Right renal pelvis (tissue), 4 donors: ENCODE measurements at places on chromosomes 6 and 20. TPM values are rescaled to one million over a fixed set of nuclear protein-coding genes. Genes with fewer than 3 reads are reported as not detected.

- no peak for DNase-seq
Measured at GRCh38 chr6:11615214-11615602, 77.7 kb downstream of the TMEM170B start.

- DNase-seq, result no peak
Measured at GRCh38 chr20:38138086-38138778, 26.8 kb downstream of the TGM2 start.

- DNase-seq, result no peak
Measured at GRCh38 chr6:55293116-55293515, 34.2 kb upstream of the GFRAL start.

GRCh38 chr6:161116554-161116953 lies 125.0 kb downstream of the MAP3K4 start:
- no peak for DNase-seq

GRCh38 chr6:161054876-161055275 lies 63.3 kb downstream of the MAP3K4 start:
- no peak for DNase-seq

GRCh38 chr6:161135695-161136591 lies 137.9 kb downstream of the AGPAT4 start:
- DNase-seq, result no peak

DNA sequence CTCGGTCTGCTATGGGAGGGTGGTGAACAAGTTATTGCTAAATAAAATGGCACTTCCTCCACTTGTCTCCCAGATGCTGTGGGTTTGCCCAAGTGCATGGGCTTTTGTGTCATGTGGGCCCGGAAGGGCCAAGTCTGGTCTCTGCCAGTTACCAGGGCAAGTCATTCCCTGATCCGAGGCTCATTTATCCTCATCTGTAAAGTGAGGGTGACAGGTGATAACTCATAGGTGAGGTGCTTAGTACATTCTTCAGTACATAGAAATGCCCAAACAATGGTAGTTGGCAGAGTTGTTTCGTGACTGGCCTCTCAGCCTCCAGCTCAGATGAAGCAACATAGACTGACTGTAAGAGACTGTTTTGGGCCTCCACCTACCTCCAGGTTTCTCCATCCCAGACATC lies 2.0 kb upstream of the MUCL3 start:
- DNase-seq, result no peak

- DNase-seq, result no peak
Measured at GRCh38 chr6:8074213-8074612, 10.0 kb upstream of the BLOC1S5 start.

DNA sequence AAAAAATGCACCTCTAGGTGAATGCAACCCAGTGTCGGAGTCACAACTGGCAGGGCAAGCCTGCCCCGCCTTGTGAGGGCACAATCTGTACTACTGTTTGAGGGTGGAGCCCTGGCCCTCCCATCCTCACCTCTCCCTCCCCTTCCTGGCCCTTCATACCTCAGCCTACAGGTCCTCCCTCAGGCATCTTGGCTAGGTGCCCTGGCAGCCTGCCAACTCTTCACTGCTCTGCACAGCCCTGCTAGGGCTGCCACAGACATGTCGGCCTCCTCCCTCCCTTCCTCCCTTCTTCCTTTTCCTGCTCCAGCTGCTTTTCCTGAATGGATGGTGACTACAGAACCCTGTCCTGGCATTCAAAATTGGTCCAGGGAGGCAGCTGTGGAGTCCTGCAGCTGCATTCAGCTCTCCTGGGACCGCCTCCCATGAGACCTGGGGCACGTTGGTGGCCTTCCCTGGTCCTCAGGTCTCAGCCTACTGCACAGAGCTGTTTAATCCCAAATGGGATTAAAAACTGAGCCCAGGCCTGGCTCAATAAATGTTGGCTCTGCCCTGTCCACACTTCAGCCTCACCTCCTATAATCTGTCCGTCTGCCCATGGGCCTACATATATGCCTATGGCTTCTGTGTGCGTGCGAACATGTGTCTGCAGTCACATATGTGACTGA lies 52.7 kb downstream of the CDH22 start:
- peak; percentile 25 for DNase-seq

- no peak for DNase-seq
Measured at GRCh38 chr6:31978831-31979230, 3.0 kb upstream of the C4A start.

GRCh38 chr20:5933802-5934436 lies 16.4 kb downstream of the TRMT6 start:
- DNase-seq, result no peak

- DNase-seq, result no peak
Measured at GRCh38 chr20:5172167-5172601, 45.4 kb downstream of the CDS2 start.

The SLC25A27 gene
- polyA plus RNA-seq, result 32.1 TPM

The ZBTB46 gene
- polyA plus RNA-seq, result 18.8 TPM

The FAM83C gene
- polyA plus RNA-seq, result 0.06 TPM

The EPM2A gene
- polyA plus RNA-seq, result 12.3 TPM

The RSPH3 gene
- polyA plus RNA-seq, result 16.3 TPM

The TPD52L2 gene
- polyA plus RNA-seq, result 91.5 TPM

The ZNF133 gene
- 25.1 TPM for polyA plus RNA-seq
